Stimulated activated naive B cell treated with anti-CD40 and anti-IgM and Interleukin-4, amounts not matched to agents 10 μg/mL and 1 μg/mL and 100 μg/mL, for 72 hours (primary cell): ENCODE measurements at places on chromosomes 16 and 17.

- H3K27me3 ChIP-seq, result no peaks in the 10 kb centered on the region
- peaks cover 8% of the 10 kb centered on the region for H3K4me1 ChIP-seq
- no peak overlapping the region for H3K4me3 ChIP-seq
- H3K36me3 ChIP-seq, result peaks cover 39% of the 10 kb centered on the region
- DNase-seq, result no peak
- no peak overlapping the region for H3K27ac ChIP-seq
Observed at GRCh38 chr16:102060-102855, 24.2 kb downstream of the MPG start.

GRCh38 chr17:41895617-41896016, 23.1 kb downstream of the ACLY start:
- no peak for DNase-seq
- no peak overlapping the region for H3K27ac ChIP-seq
- H3K4me3 ChIP-seq, result no peak overlapping the region
- peaks cover 62% of the 10 kb centered on the region for H3K36me3 ChIP-seq
- H3K27me3 ChIP-seq, result no peaks in the 10 kb centered on the region
- H3K4me1 ChIP-seq, result peaks cover 7% of the 10 kb centered on the region

DNA sequence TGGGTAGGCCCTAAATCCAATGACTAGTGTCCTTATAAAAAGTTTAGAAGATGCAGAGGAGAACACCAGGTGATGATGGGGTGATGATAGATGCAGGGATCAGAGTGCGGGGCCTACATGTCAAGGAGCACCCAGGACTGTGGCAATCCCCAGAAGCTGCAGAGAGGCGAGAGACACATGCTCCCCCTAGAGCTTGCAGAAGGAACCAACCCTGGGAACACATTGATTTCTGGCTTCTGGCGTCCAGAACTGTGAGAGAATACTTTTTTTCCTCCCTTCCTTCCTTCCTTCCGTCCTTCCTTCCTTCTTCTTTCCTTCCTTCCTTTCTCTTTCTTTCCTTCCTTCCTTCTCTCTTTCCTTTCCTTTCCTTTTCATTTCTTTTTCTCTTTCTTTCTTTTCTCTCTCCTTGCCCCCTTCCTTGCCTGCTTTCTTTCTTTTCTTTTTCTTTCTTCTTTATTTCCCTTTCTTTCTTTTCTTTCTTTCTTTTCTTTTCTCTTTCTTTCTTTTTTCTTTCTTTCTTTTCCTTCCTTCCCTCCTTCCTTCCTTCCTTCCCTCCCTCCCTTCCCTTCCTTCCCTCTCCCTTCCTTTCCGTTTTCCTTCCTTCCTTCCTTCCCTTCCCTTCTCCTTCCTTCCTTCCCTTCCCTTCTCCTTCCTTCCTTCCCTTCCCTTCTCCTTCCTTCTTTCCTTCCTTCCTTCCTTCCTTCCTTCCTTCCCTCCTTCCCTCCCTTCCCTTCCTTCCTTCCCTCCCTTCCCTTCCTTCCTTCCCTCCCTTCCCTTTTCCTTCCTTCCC, 134.3 kb downstream of the HAPSTR1 start:
- no peaks in the 10 kb centered on the region for H3K36me3 ChIP-seq
- DNase-seq, result no peak

DNA sequence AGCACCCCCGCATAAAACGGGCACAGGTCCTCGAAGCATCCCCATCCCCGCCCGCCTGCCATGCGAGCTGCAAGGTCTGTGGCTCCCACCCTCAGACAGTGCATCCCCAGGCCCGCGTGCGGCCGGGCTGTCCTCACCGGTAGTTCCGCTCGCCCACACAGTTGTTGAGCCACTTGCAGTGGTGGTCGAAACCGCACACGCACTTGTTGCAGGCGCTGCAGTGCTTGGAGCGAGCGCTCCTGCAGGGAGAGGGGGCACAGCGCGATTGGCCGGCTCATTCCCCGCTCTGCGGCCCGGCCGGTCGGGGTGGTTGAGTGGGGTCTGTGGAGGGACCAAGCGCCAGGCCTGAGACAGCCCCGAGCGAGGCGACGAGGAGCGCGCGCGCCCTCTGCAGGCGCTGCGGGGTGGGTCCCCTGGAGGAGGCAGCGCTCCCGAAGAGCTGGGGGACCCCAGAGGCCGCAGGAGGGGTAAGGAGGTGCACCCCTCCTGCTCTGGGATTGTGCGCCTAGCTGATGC, 6.0 kb upstream of the TPPP3 start:
- peaks cover 17% of the 10 kb centered on the region for H3K27me3 ChIP-seq
- no peak overlapping the region for H3K4me3 ChIP-seq
- peak; percentile 23 for DNase-seq
- no peaks in the 10 kb centered on the region for H3K36me3 ChIP-seq

DNA sequence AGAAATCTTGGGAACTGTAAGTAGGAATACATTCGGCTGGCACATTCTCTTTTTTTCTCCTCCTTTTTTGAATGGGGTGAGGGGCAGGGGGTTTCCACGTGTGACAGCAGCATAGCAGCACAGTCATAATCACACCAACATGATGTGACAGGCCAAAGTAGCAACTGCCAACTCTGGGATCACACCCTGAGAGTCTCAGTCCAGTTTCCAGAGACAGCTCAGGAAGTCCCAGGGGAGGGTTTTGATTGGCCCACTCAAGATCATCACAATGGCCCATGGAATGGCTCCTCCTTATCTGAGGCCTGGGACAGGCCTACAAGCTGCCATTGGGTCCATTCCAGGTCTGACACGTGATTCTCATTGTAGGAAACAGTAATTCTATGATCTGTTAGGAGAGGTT, 207.1 kb upstream of the ASIC2 start:
- H3K27ac ChIP-seq, result no peak overlapping the region
- no peak overlapping the region for H3K4me3 ChIP-seq
- H3K4me1 ChIP-seq, result no peaks in the 10 kb centered on the region
- no peaks in the 10 kb centered on the region for H3K27me3 ChIP-seq
- no peak for DNase-seq

GRCh38 chr16:87976665-87977064, 25.4 kb downstream of the BANP start:
- H3K27me3 ChIP-seq, result no peaks in the 10 kb centered on the region
- peaks cover 59% of the 10 kb centered on the region for H3K4me1 ChIP-seq
- peaks cover 42% of the 10 kb centered on the region for H3K36me3 ChIP-seq
- H3K4me3 ChIP-seq, result no peak overlapping the region
- DNase-seq, result no peak

GRCh38 chr16:63981639-63982038, 1140.2 kb downstream of the CDH11 start:
- H3K4me1 ChIP-seq, result no peaks in the 10 kb centered on the region
- no peaks in the 10 kb centered on the region for H3K36me3 ChIP-seq

- H3K36me3 ChIP-seq, result peaks cover 41% of the 10 kb centered on the region
- no peak overlapping the region for H3K27ac ChIP-seq
- H3K27me3 ChIP-seq, result no peaks in the 10 kb centered on the region
- peaks cover 6% of the 10 kb centered on the region for H3K4me1 ChIP-seq
- DNase-seq, result no peak
Observed at GRCh38 chr16:22232277-22233036, 26.4 kb downstream of the EEF2K start.

- no peak overlapping the region for H3K27ac ChIP-seq
- peaks cover 42% of the 10 kb centered on the region for H3K27me3 ChIP-seq
Observed at GRCh38 chr16:86052926-86053325, 154.0 kb downstream of the IRF8 start.

GRCh38 chr17:66383333-66383732, 80.9 kb downstream of the PRKCA start:
- peaks cover 5% of the 10 kb centered on the region for H3K4me1 ChIP-seq
- H3K27me3 ChIP-seq, result peaks cover 8% of the 10 kb centered on the region
- DNase-seq, result no peak
- no peaks in the 10 kb centered on the region for H3K36me3 ChIP-seq

DNA sequence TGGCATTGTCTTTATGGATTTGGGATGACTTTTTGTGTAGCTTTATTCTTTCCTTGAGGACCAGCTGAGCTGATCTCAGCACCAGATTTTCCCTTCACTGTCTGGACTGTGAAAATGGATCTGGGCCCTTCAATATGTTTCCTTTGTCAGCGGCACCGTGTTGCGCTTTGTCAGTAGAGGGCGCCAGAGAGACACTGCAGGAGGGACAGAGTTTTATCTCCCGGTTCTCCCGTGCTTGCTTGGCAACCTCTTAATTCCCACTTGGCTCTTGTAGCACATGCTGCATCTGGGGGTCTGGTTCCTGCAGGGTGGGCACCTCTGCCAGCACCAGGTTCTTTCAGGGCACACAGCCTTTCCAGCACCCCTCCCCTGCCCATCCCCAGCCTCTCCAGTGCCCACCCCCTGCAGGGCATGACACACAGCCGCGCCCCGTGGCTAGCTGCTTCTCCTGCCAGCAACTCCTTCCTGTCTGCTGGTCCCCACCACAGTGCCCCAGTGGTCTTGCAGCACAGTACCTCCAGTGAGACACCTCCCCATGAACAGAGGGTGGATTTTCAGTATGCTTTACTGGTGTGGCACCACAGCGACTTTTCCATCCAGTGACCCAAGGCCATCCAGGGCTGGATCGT, 19.6 kb downstream of the OR1D5 start:
- peaks cover 42% of the 10 kb centered on the region for H3K27me3 ChIP-seq
- DNase-seq, result no peak
- H3K27ac ChIP-seq, result no peak overlapping the region
- H3K4me3 ChIP-seq, result no peak overlapping the region
- H3K4me1 ChIP-seq, result peaks cover 10% of the 10 kb centered on the region

- H3K27me3 ChIP-seq, result no peaks in the 10 kb centered on the region
- peaks cover 49% of the 10 kb centered on the region for H3K36me3 ChIP-seq
- no peak overlapping the region for H3K27ac ChIP-seq
- no peak overlapping the region for H3K4me3 ChIP-seq
- H3K4me1 ChIP-seq, result no peaks in the 10 kb centered on the region
Observed at GRCh38 chr17:72771734-72772133, 320.8 kb downstream of the SLC39A11 start.

DNA sequence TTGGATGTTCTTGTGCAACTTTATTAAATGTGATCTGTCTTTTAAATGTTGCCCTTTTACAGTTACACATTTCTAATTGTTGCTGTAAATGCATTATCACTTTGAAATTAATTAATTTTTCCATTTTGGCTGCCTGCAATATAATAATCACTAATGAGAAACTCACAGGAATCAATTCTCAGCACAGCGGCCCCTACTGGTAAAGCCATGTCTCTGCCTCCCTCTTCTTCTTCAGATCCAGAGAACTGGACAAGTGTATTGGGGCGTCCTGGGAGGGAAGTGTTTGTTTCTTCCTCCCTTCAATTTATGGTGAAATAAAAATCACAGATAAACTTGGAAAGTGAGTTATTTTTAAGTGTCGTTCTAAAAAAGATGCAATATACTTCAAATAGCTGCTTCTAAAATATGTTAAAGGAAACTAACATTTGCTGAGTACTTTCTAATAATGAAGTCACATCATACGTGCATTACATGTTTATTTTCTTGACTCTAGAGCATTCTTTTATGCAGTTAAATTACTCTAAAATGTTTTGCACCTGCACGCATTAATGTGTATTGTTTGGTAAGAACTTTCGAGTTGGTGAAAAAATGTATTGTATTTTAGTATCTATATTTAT, 338.0 kb downstream of the WWOX start:
- H3K27ac ChIP-seq, result no peak overlapping the region
- H3K27me3 ChIP-seq, result no peaks in the 10 kb centered on the region
- H3K4me3 ChIP-seq, result no peak overlapping the region
- no peaks in the 10 kb centered on the region for H3K4me1 ChIP-seq

DNA sequence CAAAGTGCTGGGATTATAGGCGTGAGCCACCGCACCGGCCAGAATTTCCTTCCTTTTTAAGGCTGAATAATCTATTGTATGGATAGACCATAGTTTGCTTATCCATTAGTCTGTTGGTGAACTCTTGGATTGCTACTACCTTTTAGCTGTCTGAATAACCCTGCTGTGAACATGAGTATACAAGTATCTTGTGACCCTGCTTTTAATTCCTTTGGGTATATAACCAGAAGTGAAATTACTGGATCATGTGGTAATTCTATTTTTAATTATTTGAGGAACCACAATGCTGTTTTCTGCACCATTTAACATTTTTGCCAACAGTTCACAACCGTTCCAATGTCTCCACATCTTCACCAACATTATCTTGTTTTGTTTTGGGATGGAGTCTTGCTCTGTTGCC, 4.6 kb upstream of the OTOA start:
- DNase-seq, result no peak
- H3K4me3 ChIP-seq, result peak overlapping the region; percentile 9
- H3K36me3 ChIP-seq, result peaks cover 22% of the 10 kb centered on the region
- H3K27ac ChIP-seq, result no peak overlapping the region
- H3K27me3 ChIP-seq, result no peaks in the 10 kb centered on the region

- peak overlapping the region; percentile 59 for H3K27ac ChIP-seq
- H3K4me1 ChIP-seq, result peaks cover 7% of the 10 kb centered on the region
- no peaks in the 10 kb centered on the region for H3K27me3 ChIP-seq
- no peak for DNase-seq
Observed at GRCh38 chr17:68539548-68540467, 27.6 kb downstream of the PRKAR1A start.

GRCh38 chr16:11410376-11411058, 65.3 kb downstream of the RMI2 start:
- H3K27ac ChIP-seq, result no peak overlapping the region
- no peaks in the 10 kb centered on the region for H3K27me3 ChIP-seq
- DNase-seq, result no peak

DNA sequence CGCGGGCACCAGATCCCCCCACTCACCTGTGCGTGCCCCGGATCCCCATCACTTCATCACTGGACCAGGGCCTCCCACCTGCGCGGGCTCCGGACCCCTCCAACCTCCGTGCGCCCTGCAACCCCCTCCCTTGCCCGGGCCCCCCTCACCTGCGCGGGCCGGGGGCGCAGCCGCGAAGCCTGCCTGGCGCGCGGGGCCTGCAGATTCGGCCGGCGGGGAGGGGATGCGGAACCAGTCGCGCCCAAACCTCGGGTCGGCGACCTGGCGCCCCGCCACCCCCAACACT, 202 bp downstream of the CEP131 start:
- no peaks in the 10 kb centered on the region for H3K27me3 ChIP-seq
- peaks cover 26% of the 10 kb centered on the region for H3K4me1 ChIP-seq
- no peak overlapping the region for H3K27ac ChIP-seq
- DNase-seq, result no peak

DNA sequence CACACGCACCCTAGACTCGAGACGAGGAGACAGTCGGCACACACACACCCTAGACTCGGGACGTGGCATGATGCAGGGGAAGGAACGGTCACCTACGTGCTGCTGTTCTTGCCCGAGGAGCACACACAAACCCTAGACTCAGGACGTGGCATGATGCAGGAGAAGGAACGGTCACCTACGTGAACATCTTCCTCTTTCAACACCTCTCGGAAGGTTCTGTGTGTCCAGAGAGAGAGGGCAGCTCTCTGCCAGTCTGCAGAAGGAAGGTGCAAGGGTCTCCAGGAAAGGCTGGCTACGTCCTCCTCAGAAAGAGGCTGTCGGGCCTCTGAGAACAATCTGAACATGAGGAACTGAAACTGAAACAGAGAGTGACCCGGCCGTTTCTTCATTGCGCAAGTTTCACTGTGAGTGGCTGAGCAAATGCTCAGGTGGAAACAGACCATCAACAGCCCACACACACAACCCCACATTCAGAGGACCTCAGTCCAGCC, 43.4 kb downstream of the ZNF276 start:
- peak; percentile 67 for DNase-seq
- H3K4me1 ChIP-seq, result peaks cover 34% of the 10 kb centered on the region
- peaks cover 59% of the 10 kb centered on the region for H3K36me3 ChIP-seq
- no peaks in the 10 kb centered on the region for H3K27me3 ChIP-seq
- peak overlapping the region; percentile 78 for H3K4me3 ChIP-seq
- H3K27ac ChIP-seq, result peak overlapping the region; percentile 93
